ENCODE measurements at places on chromosomes 2 and 18. TPM values are rescaled to one million over a fixed set of nuclear protein-coding genes. Genes with fewer than 3 reads are reported as not detected.

The TMEM169 gene
- total RNA-seq = 0.42 TPM

The CTNNA2 gene
- not detected for total RNA-seq

The ZNF396 gene
- 0.52 TPM for total RNA-seq

The EMX1 gene
- not detected for total RNA-seq

The DHRS9 gene
- total RNA-seq = 0.42 TPM

The UBXN4 gene
- total RNA-seq = 106 TPM

The PMS1 gene
- total RNA-seq = 17.8 TPM

The PAPOLG gene
- 21.6 TPM for total RNA-seq

The LRRTM1 gene
- total RNA-seq = not detected

The ATL2 gene
- total RNA-seq = 159 TPM

The RSAD2 gene
- 6.8 TPM for total RNA-seq

The RNF125 gene
- total RNA-seq = 57.0 TPM

Measured in mononuclear cell (primary cell).